BJ (cell line): ENCODE measurements at places on chromosomes 1 and 21.

DNA sequence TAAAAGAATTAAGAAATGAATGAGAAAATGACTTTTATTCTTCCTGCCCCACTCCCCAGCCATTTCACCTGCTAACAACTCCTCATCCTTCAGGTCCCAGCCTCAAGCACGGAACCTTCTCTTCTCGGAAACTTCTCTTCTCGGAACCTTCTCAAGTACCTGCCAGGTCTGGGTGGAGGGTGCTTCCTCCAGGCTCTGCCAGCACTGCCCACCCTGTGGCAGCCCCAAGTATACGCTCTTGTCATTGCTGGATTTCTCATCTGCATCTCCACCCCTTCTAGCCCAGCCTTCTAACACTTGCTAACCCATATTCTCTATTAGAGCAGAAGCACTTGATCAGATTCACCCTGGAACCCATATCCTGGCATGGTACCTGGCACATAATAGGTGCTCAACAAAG lies 3.9 kb upstream of the IFFO2 start:
- no peak for DNase-seq

GRCh38 chr1:1239614-1240347 lies 6.7 kb downstream of the C1QTNF12 start:
- no peak for DNase-seq

GRCh38 chr1:40973912-40974311 lies 5.6 kb upstream of the CTPS1 start:
- DNase-seq = no peak

- no peak for DNase-seq
These were observed 123.4 kb downstream of the POU2F1 start for GRCh38 chr1:167344112-167344511.

DNA sequence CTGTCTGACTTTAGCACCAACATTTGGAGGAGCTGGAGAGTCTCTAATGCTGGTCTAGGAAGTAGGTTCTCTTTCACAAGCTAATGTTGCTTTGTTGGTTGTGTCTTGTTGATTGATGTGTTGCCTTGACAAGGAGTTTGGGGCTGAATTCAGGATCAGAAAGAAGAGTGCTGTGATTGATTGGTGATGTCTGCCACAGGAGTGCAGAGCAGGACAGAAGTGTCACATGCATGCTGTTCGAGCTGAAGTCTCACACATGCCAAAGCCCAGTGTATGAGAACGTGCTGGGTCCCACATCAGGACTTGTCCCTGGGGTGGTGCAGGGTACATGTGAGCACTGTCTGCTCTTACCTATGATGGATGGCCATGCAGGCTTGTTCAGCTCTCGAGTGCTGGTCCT lies 694.4 kb downstream of the MATN1 start:
- no peak for DNase-seq

GRCh38 chr1:205583461-205584130 lies 48.2 kb downstream of the ELK4 start:
- no peak for DNase-seq

DNA sequence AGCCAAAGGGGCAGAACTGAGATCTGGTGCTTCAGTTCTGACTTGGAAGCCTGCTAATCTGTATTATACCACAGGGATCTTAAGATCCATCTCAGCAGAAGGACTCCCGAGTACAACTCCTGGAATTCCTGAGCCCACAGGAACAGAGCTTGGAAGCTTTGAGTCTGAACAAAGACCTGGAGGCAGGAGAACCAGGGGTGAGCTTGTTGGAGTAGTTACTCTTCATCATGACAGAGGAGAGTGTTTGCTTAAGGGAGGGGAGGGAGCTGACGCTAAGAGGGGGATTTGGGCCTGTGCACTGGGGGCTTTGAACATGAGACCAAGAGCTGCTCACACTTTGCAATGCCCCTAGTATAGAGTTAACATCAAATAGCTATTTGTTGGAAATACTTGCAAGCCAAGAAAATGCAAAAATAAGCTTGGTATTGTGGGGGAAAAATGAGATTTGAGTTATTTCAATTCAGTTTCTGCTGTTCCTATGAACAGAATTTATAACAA lies 41.1 kb upstream of the TRABD2B start:
- DNase-seq = no peak

- no peak for DNase-seq
These were observed 240.1 kb downstream of the KCTD3 start for GRCh38 chr1:215807218-215807617.

DNA sequence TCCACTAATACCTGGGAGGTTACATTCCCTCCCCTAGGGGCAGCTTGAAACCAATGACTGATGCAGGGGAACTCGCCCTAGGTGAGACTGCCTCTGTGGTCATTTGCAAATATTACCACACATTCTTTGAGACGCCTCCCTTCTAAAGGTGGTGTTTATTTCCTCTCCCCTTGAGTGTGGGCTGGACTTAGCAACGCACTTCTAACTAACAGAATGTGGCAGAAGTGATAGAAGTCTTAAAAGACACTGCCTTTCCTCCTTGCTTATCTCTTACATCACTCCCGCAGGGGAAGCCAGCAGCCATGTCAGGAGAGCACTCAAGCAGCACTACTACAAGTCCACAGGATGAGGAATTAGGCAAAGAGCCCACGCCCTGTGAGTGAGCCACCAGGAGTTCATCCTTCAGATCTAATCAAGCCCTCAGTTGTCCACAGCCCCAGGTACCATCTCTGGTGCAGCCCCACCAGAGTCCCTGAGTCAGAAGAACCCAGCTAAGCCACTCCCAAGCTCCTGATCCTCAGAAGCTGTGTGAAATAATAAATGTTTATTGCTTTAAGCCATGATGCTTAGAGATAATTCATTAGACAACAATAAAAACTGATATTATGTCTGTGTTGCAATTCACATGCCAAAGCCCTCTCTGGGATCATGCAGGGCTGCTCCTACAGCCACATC lies 14.8 kb upstream of the MATN1 start:
- DNase-seq = no peak

- DNase-seq = no peak
These were observed 283.3 kb upstream of the ST6GALNAC5 start for GRCh38 chr1:76583875-76584477.

DNA sequence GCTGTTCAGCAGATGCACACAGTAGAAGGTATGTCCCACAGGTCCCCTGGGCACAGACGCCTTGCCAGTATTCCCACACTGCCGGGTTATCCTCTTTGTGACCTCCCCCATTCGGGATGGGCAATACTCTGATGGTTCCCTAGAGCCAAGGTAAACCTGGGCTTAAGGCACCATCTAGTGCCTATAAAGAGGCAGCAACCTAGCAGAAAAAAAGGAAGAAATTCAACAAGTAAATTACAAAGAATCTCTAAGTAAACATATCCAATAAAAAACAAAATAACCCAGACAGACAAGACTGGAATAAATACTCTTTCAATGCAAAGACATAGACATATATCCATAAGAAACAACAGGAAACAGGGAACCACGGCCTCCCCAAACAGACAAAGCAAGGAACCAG lies 39.4 kb downstream of the HSF2BP start:
- DNase-seq = no peak

GRCh38 chr1:195964516-195964915 lies 643.7 kb downstream of the KCNT2 start:
- no peak for DNase-seq

DNA sequence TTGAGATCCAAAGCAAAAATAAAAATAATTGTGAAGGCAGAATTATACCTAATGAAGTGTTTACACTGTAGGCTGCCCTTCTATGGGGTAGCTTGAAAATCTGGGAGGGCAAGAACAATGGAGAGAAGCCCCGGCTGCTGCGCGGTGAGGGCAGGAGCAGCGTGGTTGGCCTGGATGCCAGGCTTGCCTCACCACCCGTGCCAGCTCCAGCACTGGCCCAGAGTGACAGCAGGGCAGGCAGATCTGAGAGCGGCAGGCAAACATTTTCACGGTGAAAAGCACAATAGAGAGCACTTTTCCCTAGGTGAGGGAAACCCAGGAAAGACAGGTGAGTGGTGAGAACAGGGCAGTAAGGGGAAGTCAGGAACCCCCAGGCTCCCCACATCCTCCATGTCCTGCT lies 1.4 kb downstream of the PROK1 start:
- no peak for DNase-seq

DNA sequence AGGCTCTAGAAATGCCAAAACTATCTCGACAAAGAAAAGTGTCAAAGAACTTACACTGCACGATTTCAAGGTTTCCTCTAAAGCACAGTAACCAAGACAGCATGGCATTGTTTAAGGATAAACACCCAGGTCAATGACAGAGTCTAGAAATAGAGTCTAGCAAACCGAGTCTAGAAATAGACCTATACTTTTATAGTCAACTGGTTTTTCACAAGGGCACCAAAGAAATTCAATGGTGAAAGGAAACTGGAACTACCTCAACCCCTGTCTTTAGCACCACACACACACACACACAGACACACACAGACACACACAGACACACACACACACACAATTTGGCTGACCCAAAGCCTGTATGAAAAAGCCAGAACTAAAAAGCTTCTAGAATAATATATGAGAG lies 67.1 kb upstream of the PGBD5 start:
- DNase-seq = no peak

- no peak for DNase-seq
These were observed 119.0 kb downstream of the SIM2 start for GRCh38 chr21:36817732-36818450.

DNA sequence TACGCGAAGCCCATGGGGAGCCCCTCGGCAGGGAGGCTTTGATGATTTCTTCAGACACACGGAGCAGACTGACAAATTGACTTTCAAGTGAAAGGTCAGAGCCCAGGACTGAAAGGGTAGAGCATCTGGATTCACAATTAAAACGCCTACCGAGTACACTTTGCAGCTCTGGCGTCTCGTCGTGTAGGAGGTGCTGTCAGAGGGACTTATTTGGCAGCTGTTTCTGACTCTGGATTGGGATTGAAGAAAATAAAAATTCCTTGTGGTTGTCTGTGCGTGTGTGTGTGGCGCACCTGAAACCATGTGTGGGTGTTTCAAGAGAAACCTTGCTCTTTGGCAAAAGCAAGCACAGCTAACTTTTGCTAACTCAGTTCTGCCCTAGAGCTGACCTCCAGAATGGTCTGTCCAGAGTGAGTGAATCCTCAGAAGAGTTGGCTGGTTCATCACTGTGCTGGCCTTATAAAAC lies 348.7 kb downstream of the HLX start:
- no peak for DNase-seq

GRCh38 chr1:222314839-222315238 lies 233.1 kb downstream of the HHIPL2 start:
- DNase-seq = no peak

DNA sequence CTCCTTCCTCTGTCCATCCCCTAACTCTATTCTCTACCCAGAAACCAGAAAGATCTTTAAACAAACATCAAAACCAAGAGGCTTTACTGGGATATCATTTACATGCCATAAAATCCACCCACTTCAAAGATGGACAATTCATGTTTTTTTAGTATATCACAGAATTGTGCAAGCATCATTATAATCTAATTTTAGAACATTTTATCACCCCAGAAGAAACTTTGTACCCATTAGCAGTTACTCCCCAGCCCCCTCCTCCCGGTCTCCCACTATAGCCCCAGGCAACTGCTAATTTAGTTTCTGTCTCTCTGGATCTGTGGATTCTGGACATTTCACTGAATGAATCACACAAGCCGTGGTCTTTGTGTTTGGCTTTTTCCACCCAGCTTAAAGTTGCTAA lies 4.8 kb upstream of the SELENON start:
- no peak for DNase-seq

DNA sequence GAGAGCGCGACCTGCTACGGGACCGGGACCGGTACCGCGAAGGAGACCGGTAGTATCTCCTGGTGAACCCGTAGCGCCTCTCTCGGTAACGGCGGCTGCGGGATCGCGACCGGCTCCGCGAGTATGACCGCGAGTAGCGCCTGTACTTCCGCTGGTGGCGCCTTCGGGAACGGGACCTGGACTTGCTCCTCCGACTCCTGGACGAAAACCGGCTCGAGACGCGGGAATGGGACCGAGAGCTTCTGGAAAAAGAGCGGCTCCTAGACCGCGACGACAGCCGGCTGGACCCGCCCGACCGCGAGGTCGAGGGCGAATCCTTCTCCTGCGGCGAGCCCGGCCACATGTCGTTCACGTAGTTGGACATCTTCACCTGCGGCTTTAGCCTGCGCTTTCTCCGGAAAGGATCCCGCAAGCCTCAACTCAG lies 642 bp downstream of the RSRP1 start:
- no peak for DNase-seq

DNA sequence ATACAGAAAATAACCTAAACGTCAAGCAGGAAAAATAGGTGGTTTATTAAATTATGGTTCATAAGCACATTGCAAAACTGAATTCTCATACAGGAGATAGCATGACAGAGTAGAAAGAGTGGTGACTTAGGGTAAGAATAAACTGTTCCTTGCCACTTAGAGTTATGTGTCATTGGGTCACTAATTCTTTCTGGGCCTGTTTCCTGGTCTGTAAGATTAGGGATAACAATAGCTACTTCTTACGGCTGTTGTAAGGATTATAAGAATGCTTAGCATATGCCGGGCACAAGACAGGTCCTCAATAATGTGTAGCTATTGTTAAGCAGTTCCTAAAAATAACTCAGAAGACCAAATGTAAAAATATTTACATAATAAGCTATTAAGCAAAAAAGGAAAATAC lies 24.2 kb downstream of the SNRNP40 start:
- DNase-seq = no peak

- DNase-seq = no peak
These were observed 23.4 kb downstream of the CELF3 start for GRCh38 chr1:151693057-151693651.

- no peak for DNase-seq
These were observed 280.4 kb upstream of the C1orf105 start for GRCh38 chr1:172140072-172140471.

DNA sequence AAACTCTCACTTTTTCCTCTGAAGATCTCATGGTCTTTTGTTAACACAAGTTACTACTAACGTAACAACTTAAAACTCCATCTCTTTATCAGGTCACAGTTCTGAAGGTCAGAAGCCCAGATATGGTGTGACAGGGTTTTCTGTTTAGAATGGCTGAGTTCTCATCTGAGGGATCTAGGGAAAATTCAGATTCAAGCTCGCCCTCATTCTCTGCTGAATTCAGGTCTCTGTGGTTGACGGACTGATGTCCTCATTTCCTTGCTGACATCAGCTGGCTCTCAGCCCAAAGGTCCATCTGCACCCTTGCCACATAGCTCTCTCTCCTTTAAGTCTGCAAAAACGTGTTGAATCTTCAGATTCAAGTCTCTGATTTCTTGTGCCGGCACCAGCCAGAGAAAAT lies 6.1 kb upstream of the NTPCR start:
- no peak for DNase-seq

- DNase-seq = no peak
These were observed 66.9 kb upstream of the NGF start for GRCh38 chr1:115404911-115405310.
